ENCODE measurements at places on chromosomes 3 and 15. TPM values are rescaled to one million over a fixed set of nuclear protein-coding genes. Genes with fewer than 3 reads are reported as not detected.

DNA sequence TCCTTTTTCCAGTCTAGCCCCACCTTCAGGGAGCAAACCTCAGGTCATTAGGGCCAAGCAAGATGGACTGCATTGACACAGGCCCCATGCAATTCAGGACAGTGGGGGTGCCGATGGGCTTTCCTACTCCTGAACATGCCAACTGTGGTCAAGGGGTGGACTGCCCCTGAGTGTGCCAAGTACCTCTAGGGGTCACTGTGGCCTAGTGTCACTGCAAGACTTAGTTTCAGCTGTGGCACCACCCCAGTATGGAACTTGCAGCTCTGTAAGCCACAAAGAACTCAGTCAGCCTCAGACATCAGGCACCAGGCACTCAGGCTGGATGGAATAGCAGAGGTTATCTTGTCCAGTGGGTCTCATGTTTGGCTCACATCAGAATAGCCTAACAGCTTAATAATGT is 32.3 kb downstream of the EXOG start:
- peak; percentile 67 for DNase-seq

P2RY14 gene
- total RNA-seq: not detected

GOLGA6L10 gene
- total RNA-seq: 0.80 TPM

SOX14 gene
- total RNA-seq: not detected

DNA sequence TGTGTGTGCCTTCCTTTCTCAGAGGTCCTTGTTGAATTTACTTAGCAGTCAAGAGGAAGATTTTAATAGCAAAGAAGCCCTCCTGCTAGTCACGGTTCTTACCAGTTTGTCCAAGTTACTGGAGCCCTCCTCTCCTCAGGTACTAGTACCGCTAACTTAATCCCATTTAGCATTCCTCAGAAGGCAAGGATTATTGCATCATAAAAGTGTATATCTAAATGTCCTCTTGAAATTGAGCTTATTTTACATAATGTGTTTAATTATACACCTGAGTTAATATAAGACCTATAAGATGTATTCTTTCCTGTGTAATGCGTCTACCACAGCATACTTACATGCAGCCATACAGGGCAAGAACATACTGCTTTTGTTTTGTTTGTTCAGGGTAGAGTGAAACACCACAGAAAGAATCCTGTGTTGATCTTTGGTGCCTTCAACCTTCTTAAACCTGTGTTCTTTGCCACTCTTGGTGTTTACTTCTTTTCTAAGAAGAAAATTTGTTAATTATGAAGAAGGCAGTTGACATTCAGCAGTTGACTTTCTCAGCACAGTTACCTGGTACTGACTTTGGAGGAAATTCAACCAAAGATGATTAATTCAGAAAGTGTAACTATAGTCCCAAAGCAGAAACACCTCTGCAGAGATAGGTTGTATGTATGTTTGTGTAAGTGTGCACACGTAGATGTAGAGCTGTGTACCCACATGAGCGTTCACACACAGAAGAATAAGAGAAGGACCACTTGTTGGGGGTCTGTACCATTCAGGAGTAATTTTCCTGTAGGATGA is 33.1 kb downstream of the POLG start:
- DNase-seq: no peak

DNA sequence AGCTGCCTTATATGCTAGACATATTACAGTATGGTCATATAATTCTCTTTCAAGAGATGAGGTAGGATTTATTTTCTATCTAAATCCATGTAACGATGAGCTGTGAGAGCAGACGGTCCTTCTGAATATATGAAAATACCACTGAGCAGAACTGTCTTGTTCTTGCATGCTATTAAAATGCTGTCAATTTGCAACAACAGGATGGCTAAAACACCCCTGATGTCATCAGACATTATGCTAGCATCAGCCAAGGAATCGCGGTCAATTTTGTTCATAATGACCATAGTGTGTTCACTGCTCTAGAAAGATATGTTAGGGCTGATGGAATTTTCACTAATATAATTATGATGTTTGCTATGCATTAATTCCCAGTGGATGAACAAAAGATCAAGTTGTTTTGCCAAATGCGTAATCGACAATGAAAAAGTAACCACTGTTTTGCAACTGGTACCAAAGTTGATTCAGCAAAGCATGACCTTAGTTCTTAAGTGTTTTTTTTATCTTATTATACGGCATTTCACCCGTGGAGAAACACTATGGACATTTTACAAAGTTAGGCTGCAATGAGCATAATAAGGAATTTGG is 765.4 kb upstream of the NR2F2 start:
- DNase-seq: no peak

DNA sequence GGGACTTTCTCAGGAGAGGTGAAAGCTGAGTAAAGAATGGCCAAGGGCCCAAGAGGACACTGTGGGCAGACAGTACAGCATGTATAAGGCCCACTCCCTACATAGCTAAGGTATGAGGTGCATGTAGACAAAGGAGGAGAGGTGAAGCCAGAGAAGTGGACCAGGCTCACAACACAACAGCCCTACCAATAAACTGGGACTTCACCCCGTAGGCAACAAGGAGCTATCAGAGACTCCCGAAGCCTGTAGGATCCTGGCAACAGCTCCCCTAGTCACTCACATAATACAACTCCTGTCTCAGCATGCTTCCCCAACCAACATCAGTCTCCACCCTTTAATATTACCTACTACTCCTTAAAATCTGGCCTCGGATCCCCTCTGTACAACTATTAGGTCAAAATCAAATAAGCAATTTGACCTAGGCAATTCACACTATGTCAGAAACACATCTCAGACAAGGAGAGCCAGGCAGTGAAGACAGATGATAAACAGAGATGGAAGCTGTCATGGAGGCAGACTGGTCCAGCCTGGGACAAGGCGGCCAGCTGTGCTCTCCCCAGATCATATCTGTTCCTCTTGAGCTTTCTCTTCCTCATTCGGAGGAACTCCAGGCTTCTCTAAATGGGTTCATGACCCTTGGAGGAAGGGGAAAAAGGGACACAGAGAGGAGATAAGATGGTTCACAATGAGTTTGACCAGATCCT is 1.4 kb downstream of the XXYLT1 start:
- DNase-seq: no peak

DNA sequence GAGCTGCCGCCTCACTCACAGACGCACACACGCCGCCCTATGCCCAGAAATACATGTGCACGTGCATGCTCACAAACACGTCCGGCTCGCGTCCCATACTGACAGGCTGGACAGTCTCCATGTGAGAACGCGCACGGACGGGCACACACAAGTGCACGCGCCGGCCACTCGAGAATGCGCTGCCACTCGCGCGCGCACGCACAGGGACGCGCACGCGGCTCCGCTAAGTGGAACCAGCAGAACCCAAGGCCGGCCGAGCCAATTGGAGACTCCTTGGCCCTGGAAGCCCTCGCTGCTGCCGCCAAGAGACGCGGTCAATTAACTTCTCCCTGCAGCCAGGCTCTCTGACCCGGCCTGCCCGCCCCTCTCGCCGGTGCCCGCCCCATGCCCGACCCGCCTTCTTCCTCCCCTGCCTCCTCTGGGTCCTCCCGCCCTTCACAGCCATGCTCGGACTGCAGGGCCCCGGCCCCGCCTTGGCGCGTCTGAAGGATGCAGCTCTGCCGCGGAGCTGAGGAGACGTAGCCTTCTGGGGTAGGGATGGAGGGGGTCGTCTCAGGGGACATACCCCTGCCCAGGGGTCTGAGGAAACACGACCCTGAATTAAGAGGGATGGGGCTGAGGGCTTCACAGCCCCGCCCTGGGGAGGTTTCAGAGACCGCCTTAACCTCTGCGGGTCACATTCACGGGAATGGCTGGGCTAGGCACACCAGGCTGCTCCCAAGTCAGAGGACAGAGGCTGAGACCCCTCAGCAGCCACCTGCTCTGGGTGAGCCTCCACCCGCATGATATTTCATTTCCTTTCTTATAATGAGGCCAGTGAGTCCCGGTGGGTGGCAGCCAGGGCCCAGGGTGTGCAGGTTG is 15.0 kb downstream of the PTH1R start:
- peak; percentile 74 for DNase-seq

DNA sequence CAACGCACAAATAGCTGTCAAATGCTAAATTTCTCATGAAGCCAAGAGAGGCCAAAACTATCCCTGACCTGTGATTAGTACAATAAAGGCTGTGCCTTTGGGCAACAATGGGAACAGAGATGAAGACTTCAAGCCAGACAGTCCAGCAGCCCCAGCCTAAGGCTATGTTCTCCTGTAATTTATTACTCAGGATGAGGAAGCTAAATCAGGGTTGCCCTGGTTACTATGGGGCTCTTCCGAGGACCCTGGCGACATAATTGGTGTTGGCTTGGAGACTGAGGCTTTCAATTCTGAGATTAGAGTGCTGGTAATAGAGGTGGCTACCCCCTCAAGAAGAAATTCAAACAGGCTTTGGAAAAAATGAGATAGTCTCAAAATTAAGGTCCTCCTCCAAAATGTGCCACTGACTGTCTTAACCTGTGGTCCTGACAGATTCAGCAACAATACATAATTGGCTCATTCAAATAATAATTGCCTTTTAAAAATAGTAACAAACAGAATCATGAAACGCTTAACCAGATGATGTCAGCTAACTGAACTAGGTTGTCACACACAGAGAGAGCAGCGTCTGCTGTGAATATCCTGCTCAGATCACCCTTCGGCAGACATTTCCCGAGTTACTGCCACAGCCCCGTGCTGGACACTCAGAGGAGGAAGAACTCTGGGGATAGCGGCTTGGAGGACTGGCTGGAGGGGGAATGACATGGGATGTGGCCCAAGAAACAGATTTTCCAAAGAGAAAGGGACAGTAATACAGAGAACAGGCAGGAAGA is 43.0 kb downstream of the NSMCE3 start:
- DNase-seq: no peak

DNA sequence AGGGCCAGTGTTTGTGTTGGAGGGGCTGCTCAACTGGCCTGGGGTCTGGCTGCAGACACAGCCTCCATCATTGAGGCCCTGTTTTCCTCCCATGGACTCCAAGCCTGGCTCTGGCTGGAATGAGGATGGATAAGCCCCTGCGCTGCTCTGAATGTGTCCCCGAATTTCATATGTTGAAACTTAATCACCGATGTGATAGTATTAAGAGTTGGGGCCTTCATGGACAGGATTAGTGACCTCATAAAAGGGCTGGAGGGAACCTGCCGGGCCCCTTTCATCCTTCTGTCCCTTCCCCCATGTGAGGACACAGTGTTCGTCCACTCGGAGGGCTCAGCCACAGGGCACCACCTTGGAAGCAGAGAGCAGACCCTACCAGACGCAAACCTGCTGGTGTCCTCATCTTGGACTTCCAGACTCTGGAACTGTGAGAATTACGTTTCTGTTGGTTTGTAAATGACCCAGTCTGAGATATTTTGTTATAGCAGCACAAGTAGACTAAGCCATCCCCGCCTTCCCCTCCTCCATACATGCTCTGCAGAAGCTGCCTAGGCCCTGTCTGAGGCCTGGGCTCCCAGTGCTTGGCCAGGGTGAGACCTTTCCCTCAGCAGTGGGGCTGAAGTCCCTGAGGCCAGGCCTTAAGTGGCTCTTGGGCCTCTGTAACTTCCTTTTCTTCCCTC is 3.8 kb upstream of the LCTL start:
- DNase-seq: no peak

DNA sequence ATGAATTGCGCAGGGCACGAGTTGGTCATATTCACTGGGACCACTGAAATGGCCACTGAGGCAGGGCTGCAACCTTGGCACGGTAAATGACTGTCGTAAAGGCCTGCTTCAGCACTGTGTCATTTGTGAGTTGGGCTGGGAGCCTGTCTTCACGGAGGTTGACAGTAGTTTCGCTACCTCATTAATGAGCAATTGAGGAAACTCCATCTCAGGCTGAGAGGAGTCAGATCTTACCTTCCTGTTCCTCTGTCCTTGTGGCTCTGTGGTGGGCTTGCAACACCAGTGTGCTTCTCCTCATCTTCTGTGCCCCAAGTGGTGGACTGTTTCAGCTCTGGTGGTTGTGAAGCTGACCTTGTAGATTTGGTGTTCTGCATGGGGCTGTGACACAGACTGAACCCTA is 80.1 kb upstream of the EIF1B start:
- no peak for DNase-seq

LRRIQ4 gene
- not detected for total RNA-seq

GRCh38 chr3:146709969-146710368 is 104.8 kb upstream of the PLSCR5 start:
- peak; percentile 87 for DNase-seq

DNA sequence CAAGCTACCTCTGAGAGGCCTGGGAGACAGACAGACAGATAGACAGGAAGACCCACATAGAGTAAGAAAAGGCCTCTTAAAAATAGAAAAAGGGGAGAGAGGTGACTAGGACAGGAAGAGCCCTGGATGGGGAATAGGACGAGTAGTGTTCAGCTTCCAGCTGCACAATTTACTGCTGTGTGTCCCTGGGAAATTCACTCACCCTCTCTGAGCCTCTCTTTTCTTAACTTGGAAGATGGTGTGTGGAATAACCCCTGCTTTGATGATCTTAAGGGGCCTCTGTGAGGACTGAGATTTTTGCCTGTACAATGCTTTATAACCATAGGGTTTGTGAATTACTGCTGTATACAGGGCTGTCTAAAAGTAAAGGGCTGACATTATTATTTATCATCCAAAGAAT is 37.5 kb downstream of the FEM1B start:
- no peak for DNase-seq

GRCh38 chr3:190865419-190865818 is 2.9 kb upstream of the GMNC start:
- DNase-seq: no peak

- peak; percentile 76 for DNase-seq
These were observed 213.2 kb upstream of the IL12A start for GRCh38 chr3:159775372-159775961.

DNA sequence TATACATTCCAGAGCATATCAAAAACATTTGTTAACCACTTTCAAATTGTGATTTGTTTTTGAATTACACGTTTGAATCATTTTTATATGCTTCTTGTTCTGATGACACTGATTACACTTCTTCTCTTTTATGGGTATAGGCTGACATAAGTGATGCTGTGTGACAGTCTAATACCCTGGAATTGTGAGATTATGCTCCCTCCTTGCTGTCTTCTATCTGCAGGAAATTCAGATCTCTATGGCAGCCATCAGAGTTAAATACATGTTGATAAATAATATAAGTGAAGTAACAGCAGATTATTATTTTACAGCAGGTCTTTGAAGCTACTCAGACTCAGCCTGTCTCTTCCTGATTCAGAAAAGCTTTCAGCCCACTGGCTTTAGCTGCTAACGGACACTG is 248.9 kb downstream of the ZMAT3 start:
- DNase-seq: no peak

DNA sequence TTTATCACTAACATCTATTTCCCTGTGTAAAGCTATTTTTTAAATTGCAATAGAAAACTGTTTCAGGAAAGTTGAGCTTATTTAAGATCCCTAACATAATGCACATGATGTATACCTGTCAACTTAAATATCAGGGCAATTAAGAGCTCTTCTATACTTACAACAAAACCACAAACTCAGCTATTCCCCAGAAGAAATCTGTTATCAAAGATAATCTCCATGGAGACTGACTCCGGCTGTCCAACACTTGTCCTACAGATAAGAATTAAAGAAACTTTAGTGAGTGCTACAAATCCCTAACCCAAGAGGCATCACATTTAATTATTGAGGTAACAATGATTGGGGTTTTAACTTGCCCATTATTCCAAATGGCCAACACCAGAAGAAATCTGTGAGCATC is 3.4 kb downstream of the SELENOK start:
- DNase-seq: no peak

TNIK gene
- total RNA-seq: 0.45 TPM

GRCh38 chr15:76667943-76668715 is 237.0 kb downstream of the SCAPER start:
- no peak for DNase-seq

- no peak for DNase-seq
These were observed 86.5 kb upstream of the PFN2 start for GRCh38 chr3:150057227-150057626.

EFCC1 gene
- total RNA-seq: not detected

GRCh38 chr3:141735176-141735575 is 2.9 kb upstream of the RNF7 start:
- DNase-seq: no peak
